ENCODE measurements at places on chromosomes 5 and 9.

DNA sequence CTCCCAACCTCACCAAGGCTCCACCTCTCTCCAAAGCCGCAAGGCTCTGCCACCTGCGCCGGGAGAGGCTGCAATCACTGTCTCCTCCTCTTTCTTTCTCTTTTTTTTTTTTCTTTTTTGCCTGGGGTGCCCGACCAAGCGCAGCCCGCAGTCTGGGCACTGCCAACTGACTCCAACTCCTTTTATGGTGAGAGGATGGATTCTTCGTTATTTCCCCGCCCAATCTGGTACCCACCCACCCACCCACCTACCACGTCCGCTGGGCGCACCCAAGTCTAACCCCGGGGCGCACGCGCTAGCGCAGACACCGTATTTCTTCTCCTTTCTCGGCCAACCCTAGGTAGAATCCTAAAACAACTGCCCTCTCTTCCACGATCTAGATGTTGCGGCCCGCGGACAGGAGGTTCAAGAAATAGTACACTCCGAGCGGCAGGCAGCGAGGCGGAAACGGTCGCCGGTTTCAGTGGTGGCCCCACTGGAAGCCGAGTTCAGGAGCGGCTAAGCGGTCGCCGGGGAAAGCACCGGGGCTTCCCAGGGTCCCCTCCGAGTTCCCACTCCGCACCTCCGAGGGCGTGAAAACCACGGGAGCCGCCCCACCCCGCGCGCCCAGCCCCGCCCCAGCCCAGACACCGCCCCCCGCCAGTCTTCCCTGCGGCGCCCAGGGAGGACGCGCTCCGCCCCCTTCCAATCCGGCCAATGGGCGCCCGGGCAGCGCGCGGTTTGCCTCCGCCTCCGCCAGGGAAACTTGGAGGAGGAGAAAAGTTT lies 385 bp upstream of the PTGER4 start:
- H3K27ac ChIP-seq: peak overlapping the region; percentile 84
- H3K27me3 ChIP-seq: no peaks in the 10 kb centered on the region
- no peak for DNase-seq
- peak overlapping the region; percentile 69 for H3K4me3 ChIP-seq

DNA sequence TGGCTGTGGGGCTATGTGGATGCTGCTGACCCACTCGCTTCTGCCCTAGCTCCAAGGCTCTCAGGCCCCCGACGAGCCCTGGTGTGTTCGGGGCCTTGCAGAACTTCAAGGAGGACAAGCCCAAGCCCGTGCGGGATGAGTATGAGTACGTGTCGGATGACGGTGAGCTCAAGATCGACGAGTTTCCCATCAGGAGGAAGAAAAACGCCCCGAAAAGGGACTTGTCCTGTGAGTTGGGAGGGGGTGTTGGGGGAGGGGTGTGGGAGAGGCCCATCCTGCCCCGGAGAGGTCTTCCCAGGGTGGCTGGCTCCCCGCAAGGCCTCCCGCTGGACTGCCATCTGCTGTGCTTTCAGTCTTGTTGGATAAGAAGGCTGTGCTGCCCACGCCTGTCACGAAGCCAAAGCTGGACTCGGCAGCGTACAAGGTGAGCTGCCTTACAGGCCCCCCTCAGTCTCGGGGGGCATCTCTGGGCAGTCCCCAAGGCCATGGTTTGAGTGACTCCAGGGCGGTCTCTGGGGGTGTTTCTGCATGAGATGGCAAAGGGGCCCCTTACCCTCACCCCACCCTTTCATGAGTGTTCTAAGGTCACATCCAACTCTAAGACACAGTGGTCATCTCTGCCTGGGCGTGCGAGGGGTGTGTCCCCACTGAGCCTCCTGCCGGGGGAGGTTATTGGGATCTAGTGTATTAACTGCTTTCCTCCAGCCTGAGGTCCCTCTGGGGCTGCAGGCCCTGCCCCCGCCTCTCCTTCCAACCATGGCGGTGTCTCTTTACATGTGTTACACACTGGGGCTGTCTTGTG lies 89.5 kb downstream of the PHF2 start:
- H3K27ac ChIP-seq: no peak overlapping the region
- no peaks in the 10 kb centered on the region for H3K36me3 ChIP-seq
- DNase-seq: no peak
- H3K27me3 ChIP-seq: no peaks in the 10 kb centered on the region

DNA sequence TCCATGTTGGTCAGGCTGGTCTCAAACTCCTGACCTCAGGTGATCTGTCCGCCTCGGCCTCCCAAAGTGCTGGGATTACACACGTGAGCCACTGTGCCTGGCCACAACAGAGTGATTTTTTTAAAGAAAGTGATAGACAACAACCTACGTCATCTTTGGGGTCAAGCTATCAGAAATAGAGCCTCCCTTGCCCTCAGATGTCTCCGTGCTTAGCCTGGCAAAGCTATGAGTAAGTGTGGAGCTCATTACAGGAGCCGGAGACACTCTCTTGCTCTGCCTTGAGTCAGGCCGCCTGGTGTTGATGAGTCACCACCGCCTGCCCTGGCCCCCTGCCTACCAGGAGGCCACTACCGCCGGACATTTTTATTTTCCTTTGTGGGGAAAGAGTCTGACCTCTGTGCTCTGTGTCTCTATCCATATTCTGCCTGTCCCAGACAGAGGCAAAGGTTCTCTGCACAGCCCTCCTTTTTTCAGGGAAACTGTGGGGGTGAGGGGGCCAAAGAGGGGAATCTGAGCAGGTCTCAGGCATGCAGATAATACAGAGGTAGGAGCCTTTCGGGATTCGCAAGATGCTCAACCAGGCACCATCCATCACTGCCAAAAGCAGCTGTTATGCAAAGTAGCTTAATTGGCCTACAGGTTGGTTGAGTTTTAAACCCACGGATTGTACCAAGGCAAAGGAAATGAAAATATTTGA lies 123.7 kb upstream of the CPEB4 start:
- H3K4me3 ChIP-seq: no peak overlapping the region
- peak overlapping the region; percentile 87 for H3K27ac ChIP-seq
- no peak for DNase-seq
- H3K36me3 ChIP-seq: no peaks in the 10 kb centered on the region
- H3K4me1 ChIP-seq: peaks cover 20% of the 10 kb centered on the region

- H3K36me3 ChIP-seq: no peaks in the 10 kb centered on the region
- H3K27me3 ChIP-seq: no peaks in the 10 kb centered on the region
- DNase-seq: no peak
- no peak overlapping the region for H3K4me3 ChIP-seq
- no peak overlapping the region for H3K27ac ChIP-seq
These were observed 326.6 kb downstream of the ARL15 start for GRCh38 chr5:53983568-53984460.

GRCh38 chr9:21265421-21266189 lies 25.8 kb upstream of the IFNA14 start:
- H3K4me1 ChIP-seq: no peaks in the 10 kb centered on the region
- no peak overlapping the region for H3K27ac ChIP-seq
- DNase-seq: no peak
- no peaks in the 10 kb centered on the region for H3K27me3 ChIP-seq

DNA sequence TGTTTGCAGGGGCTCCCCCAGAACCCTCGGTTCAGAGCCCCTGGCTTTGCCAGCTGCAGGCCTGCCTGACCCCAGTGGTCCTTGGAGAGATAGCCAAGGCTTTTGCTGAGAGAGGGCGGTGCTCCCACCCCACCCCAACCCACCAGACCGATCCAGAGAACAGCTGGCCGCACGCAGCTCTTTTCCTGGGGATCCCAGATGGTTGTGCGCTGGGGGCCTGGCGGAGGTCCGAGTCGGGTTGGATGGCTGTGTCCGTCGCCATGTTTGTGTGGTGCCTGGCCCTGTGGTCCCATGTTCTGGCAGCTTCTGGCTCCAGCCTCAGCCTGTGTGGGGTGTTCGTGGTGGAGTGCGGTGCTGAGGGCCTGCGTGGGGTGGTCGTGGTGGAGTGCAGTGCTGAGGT lies 97.5 kb downstream of the RXRA start:
- no peak for DNase-seq
- H3K36me3 ChIP-seq: no peaks in the 10 kb centered on the region
- H3K4me1 ChIP-seq: peaks cover 35% of the 10 kb centered on the region
- no peak overlapping the region for H3K4me3 ChIP-seq
- peak overlapping the region; percentile 81 for H3K27ac ChIP-seq
- H3K27me3 ChIP-seq: no peaks in the 10 kb centered on the region

DNA sequence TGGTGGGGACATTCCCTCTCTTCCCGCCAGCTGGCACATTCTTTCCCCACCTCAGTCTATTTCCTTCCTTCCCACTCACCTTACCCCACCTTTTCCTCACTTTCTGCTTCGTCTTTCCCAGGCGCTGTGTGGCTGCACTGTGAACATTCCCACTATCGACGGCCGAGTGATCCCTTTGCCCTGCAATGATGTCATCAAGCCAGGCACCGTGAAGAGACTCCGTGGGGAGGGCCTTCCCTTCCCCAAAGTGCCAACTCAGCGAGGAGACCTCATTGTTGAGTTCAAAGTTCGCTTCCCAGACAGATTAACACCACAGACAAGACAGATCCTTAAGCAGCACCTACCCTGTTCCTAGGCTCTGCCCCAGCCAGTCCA lies 7.3 kb downstream of the DNAJB5 start:
- H3K27me3 ChIP-seq: no peaks in the 10 kb centered on the region
- H3K4me3 ChIP-seq: no peak overlapping the region
- peaks cover 5% of the 10 kb centered on the region for H3K36me3 ChIP-seq
- no peak overlapping the region for H3K27ac ChIP-seq

- no peak overlapping the region for H3K27ac ChIP-seq
- DNase-seq: no peak
- H3K36me3 ChIP-seq: no peaks in the 10 kb centered on the region
- H3K4me3 ChIP-seq: no peak overlapping the region
- no peaks in the 10 kb centered on the region for H3K4me1 ChIP-seq
These were observed 211.6 kb downstream of the MSX2 start for GRCh38 chr5:174935854-174936474.

DNA sequence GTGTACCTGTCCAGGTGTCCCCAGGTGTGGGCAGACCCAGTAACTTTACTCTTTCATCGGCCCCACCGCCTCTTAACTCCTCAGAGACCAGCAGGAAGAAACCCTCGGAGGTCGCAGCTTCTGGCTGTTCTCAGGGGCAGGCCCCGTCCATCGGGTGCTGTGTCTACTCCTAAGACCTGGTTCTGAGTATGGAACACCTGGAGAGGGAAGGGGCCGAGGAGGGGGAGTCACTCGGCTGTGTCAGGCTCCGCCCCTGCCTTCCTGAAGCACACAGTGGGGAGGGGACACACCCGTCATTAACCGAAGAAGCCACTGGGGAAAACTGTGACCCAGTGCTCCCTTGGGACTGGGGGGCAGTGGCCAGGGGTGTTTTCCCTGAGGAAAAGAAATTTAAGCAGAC lies 22.3 kb downstream of the NTNG2 start:
- no peak overlapping the region for H3K27ac ChIP-seq
- no peak overlapping the region for H3K4me3 ChIP-seq
- H3K27me3 ChIP-seq: no peaks in the 10 kb centered on the region
- no peak for DNase-seq
- no peaks in the 10 kb centered on the region for H3K36me3 ChIP-seq
- H3K4me1 ChIP-seq: no peaks in the 10 kb centered on the region
